ENCODE measurements at places on chromosomes 13 and 19. TPM values are rescaled to one million over a fixed set of nuclear protein-coding genes. Genes with fewer than 3 reads are reported as not detected.

GRCh38 chr19:56174550-56174949 lies 1.3 kb upstream of the GALP start:
- H3K4me3 ChIP-seq = no peak overlapping the region
- no peaks in the 10 kb centered on the region for H3K36me3 ChIP-seq
- DNase-seq = no peak
- H3K27ac ChIP-seq = no peak overlapping the region

- H3K4me3 ChIP-seq = no peak overlapping the region
- no peaks in the 10 kb centered on the region for H3K27me3 ChIP-seq
- H3K36me3 ChIP-seq = no peaks in the 10 kb centered on the region
- DNase-seq = no peak
- peak overlapping the region; percentile 76 for H3K27ac ChIP-seq
- H3K4me1 ChIP-seq = peaks cover 16% of the 10 kb centered on the region
Observed at GRCh38 chr13:48570216-48570828, 37.4 kb upstream of the RCBTB2 start.

Gene CLEC11A
- not detected for total RNA-seq

DNA sequence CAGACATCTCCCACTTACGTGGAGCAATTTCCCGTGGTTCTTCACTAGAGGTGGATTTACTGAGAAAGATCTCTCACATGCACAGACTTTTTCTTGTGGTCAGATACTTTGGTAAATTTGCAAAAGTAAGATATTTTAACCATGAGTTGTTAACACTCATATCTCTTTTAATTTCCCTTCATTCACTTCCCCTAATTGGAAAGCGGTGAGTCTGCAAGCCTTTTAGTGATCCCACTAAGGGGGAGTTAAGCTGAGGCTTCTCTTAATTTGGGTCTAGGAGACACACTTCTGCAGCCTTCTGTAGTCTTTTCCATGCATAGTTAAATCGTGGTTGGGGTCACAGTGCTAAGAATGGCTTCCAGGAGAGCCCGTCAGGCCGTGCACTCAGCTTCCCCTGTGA lies 30.7 kb upstream of the SERPINE3 start:
- no peak for DNase-seq
- H3K4me3 ChIP-seq = no peak overlapping the region
- no peaks in the 10 kb centered on the region for H3K36me3 ChIP-seq
- H3K27me3 ChIP-seq = no peaks in the 10 kb centered on the region

DNA sequence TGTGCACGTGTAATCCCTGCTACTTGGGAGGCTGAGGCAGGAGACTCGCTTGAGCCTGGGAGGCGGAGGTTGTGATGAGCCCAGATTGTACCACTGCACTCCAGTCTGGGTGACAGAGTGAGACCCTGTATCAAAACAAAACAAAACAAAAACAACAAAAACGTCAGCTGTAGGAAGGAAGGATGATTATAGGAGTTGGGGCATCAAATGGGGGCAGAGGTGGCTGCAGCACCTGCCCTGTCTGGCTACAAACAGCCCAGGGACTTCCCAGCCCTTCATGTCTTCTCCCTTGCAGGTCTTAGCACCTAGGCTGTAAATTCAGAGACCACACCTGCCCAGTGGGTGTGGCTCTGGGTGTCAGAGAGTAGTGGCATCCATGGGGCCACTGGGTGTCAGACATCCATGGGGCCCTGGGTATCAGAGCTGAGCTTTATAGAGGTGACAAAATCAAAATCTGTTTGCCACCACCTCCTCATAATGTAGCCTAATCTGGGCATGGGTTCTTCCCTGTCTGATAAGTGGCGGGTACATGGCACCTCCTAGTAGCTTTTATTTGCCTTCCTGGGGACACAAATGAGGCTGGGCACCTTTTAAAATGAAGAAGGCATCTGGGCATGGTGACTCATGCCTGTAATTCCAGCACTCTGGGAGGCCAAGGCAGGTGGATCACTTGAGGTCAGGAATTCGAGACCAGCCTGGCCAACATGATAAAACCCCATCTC lies 4.7 kb upstream of the B3GNT3 start:
- DNase-seq = no peak
- H3K27ac ChIP-seq = no peak overlapping the region
- H3K27me3 ChIP-seq = no peaks in the 10 kb centered on the region
- H3K4me3 ChIP-seq = no peak overlapping the region
- H3K36me3 ChIP-seq = no peaks in the 10 kb centered on the region
- H3K4me1 ChIP-seq = no peaks in the 10 kb centered on the region

- no peaks in the 10 kb centered on the region for H3K27me3 ChIP-seq
- H3K4me1 ChIP-seq = no peaks in the 10 kb centered on the region
- no peak overlapping the region for H3K27ac ChIP-seq
Observed at GRCh38 chr13:112111239-112111857, 44.4 kb downstream of the SOX1 start.

GRCh38 chr13:113943821-113944565 lies 29.9 kb downstream of the C13orf46 start:
- DNase-seq = no peak
- H3K27ac ChIP-seq = no peak overlapping the region
- H3K27me3 ChIP-seq = no peaks in the 10 kb centered on the region
- H3K4me1 ChIP-seq = peaks cover 6% of the 10 kb centered on the region
- H3K36me3 ChIP-seq = no peaks in the 10 kb centered on the region

GRCh38 chr13:27170516-27171243 lies 931 bp downstream of the USP12 start:
- peaks cover 29% of the 10 kb centered on the region for H3K4me1 ChIP-seq
- no peaks in the 10 kb centered on the region for H3K36me3 ChIP-seq
- no peaks in the 10 kb centered on the region for H3K27me3 ChIP-seq
- H3K4me3 ChIP-seq = peak overlapping the region; percentile 90
